ENCODE measurements at places on chromosomes 16 and 17.

GRCh38 chr17:807523-808294 lies 25.6 kb downstream of the MRM3 start:
- DNase-seq = no peak

- no peak for DNase-seq
Observed at GRCh38 chr17:57735230-57735629, 9.9 kb downstream of the CCDC182 start.

DNA sequence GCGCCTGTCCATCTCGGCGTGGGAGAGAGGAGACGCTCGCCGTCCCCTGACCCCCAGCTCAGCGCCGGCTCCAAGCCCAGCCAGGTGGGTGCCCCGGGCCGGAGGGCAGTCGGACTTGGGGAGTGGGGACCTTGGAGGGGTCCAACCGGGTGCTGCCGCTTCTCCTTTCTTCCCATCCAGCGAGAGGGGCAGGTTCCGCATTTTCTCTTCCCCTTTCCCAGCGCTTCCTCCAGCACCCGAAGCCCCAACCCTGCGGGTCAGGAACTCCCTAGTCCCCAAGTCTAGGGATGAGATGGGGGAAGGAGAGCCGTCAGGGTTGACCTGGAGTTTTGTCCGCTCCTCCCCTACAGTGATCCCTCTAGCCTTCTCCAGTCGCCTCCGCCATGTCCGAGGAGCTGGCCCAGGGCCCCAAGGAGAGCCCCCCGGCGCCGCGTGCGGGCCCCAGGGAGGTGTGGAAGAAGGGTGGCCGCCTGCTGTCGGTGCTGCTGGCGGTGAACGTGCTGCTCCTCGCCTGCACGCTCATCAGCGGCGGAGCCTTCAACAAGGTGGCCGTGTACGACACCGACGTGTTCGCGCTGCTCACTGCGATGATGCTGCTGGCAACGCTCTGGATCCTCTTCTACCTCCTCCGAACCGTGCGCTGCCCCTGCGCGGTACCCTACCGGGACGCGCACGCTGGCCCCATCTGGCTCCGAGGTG lies at the start of gene OTOP2:
OTOP2 (plus strand) TSS at position 24 of the 699 bp plus-strand sequence; CDS start at position 384, 360 bp downstream.
- DNase-seq = no peak

DNA sequence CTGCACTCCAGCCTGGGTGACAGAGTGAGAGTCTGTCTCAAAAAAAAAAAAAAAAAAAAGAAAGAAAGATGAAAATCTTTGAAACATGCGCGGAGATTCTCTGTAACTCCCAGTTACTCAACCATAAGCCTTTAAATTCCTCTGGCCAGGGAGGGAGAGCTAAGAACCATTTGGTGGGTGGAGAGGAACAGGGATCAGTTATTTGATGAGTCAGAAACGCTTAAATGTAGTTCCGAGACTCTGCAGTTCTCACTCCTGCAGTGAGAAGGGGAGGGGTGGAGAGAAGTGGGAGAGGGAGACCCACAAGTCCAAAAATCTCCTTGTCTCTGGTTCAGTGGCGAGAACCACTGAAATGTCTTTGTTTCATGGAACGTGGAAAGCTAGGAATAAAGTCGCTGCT lies 266.7 kb downstream of the SOX9 start:
- DNase-seq = no peak

- DNase-seq = no peak
Observed at GRCh38 chr17:45342871-45343526, 26.2 kb upstream of the MAP3K14 start.

DNA sequence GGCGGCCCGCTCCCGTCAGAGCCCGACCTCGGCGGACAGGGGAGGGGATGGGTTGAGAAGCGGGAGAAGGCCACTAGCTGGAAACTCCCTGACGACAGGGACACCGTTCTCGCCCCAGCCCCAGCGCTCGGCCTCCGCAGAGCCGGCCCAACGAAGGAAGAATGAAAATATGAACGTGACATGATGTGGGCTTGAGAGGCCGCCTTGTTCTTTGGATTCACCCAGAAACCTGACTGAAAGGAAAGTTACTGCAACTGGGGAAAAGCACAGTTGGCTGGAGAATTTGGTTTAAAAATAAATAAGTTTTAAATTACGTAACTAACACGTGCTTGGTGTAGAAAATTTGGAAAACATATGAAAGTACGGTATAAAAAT lies 21.1 kb downstream of the NPTX1 start:
- no peak for DNase-seq

- no peak for DNase-seq
Observed at GRCh38 chr17:29102741-29103181, 59.8 kb downstream of the PIPOX start.

DNA sequence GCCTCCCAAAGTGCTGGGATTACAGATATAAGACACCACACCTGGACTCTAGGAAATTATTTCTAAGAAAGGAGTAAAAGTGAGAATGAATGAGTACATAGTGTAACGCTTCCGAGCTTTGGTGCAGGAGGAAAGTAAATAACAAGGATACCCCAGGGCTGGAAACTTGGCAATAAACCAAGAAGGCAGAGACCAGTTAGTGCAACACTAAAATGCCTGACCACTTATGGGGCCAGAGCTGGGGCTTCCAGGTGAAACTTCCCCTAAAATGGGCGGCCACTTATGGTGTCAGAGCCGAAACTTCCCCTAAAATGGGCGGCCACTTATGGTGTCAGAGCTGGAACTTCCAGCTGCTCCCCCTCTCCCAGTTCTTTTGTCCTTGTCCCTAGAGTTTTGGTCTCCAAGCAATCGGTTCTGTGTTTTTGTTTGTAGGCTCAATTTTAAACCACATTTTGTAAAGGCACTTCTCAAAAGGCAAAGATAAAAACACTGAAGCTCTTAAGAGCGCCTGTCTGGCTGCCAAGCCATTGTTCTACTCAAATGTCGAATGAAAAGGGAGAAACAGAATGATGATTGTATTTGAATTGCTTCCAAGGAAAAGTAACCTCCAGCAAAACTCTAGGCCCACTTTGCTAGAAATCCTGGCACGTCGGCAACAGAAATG lies 63.9 kb downstream of the NXN start:
- no peak for DNase-seq

- no peak for DNase-seq
Observed at GRCh38 chr17:9811086-9811485, 10.8 kb downstream of the GSG1L2 start.

- DNase-seq = no peak
Observed at GRCh38 chr17:6711081-6711674, 2.0 kb downstream of the SLC13A5 start.

- DNase-seq = no peak
Observed at GRCh38 chr17:60305141-60305540, 86.8 kb downstream of the USP32 start.

GRCh38 chr17:28620010-28620409 lies 6.0 kb upstream of the RSKR start:
- no peak for DNase-seq

- DNase-seq = no peak
Observed at GRCh38 chr17:29930409-29931010, 482 bp upstream of the SSH2 start.

DNA sequence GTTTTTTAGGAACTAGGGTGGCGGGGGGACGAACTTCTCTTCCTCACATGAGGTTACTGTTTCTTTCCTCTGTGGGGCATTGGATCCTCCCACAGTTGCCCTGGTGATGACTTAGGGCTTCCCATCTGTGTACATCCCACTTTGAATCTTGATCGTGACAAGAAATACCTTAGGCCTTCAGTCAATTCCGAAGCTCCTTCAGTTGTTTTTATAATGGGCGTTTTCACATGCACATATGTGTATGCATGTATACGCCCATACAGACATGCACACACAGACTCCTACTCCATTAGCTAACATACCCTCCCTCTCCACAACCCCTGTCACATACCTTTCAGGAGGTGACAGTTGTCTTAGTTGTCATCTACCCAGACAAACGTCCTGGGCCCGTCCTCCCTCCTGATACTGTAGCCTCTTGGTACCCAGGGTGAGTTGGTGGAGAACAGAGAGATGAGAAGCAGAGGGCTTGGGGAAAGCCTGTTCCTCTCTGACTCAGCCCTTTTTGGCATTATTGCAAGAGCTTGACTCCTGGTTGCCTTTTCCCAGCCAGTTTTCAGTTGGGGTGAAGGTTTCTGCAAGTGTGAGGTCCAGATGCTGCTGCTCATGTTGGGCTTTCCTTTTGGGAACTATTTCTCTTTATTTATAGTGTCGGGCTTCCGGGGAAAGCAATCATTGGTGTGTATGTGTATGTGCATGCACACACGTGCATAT lies 2.2 kb upstream of the AOC2 start:
- DNase-seq = no peak

DNA sequence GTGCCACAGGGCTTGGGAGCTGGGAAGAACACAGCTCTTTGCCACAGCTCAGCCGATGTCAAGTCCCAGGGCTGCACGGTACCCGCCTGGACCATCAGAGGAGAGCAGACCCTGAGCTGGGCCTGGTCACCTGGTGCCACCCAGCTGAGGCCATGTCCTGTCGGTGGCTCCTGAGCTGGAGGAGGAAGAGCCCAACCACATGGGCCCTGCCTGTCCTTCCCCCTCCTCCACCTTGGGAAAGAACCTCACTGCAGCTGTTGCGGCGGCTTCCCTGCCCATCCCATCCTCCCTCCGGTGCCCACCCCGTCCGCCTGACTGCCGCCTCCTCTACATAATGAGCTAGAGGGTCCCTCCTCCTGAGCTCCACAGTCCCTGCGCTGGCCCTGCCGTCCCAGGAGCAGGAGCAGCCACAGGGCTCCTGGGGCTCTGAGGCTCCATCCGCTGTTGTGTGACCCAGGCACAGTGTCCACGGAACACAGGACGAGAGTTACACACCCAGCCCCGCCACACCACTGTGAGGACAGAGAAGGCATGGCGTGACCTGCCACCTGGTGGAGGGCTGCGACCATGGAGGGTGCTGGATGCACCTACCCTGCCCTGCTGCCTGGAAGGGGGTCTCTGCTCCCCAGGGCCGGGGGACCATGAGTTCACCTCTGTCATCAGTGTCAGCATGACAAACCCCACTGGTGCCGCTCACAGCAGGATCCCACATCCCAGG lies 21.4 kb upstream of the CHMP6 start:
- DNase-seq = no peak

DNA sequence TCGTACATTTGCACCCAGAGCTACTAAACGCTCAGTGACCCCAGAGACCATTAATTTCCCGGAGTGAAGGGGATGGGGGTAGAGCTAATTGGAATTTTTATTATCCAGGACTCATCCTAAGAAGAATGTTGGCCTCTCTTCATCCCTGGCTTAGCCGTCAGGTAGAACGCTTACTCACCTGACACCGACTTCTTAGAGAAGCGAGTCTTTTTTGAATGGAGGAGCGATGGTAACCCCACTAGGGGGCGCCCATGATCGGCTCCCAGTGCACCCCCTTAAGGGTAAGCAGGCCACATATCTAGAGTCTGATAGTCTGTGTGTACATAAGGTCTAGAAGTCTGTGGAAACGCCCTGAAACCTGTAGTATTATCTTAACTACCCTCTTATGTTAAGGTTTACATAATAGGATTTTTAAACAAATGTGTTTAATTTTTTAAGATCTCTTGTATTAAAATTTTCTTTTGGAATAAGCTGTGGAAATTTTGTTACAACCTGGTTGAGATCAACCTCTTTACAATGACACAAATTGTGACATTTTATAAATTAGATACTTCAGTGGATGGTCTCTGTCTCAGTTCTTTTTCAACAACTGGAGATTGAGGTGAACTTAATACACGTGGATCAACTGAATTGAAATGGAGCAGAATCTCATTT lies 229.8 kb downstream of the CPPED1 start:
- DNase-seq = peak; percentile 63

DNA sequence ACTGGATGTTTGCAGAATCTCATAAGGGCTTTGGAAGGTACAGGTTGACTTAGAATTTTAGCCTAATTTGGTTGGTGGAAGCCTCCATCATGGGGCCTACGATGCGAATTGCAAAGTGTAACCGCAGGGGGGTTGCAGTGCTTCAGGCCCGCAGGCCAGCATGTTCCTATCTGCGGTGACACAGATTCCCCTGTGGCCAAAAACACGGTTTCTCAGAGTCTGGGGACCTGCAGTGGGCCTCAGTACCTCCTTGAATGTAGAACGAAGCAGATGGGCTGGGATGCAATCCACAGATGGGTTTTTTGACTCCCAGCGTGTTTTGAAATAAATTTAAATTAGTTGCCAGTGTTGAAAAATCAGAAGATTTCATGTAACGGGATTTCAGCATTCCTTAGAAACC lies 34.7 kb downstream of the KIAA0513 start:
- DNase-seq = no peak

- DNase-seq = no peak
Observed at GRCh38 chr17:72518753-72519597, 398.2 kb downstream of the SOX9 start.

DNA sequence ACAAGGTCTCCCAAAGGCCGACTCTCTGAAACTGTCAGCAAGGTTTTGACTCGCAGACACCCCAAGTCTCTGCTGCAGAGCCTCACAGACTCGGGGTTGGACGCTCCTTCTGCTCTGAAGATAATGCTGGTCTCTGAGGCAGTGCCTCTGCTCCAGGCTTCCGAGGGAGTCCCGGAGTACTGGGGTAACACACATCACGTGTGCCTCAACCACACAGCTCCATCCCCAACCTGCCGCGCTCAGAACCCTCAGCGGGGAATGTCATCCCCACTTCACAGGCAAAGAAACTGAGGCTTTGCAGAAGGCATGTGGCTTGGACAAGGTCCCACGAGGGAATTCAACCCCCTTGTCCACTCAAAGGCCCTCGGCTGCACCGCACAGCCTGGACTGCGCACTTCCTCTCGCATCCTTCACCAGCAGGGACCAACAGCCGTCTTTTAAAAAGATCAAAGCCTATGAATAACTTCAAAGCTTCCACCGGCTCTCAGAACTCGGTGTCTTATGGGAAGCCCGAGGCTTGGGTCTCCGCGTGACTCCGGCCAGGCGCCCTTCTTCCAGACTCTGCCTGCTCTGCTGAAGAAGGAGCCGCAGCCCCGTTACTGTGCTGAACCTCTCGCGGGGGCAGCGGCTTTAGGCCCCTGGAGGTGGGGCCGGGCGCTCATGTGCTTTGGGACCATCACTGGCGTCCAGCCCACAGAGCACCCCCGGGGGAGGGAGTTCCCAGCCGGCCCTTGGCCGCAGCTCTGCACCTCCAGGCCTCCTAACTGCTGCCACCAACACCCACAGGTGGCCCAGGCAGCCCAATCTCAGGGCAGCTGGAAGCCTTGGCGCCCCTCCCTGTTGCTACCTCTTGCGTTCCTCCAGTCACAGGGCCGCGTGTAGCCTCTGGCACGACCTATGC lies 2.2 kb downstream of the TMEM204 start:
- no peak for DNase-seq

DNA sequence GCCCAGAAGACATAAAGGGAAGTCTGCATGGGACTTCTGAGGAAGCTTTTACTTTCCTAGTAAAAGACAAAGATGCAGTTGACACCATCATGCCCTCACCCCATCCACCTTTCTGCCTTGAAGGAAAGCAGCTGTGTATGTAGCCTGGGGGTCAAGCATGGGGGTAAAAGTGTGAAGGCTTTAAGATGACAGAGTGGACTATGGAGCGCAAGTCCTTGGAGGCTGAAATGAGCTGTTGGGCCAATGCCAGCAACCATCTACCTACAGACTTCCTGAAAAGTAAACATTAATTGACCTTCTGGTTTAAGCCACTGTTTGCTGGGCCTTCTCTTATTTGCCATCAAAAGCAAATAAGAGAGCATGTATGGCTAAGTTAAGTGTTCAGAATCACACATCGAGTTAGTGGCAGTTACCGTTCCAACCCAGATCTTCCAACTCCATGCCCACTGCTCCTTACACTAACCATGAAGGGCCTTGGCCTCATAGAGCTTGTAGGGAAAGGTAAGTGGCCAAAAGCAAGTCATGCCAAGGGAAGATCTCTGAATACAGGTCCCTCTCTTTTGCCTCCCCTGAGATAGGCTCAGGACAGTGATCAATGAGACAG lies 30.0 kb downstream of the SLC13A5 start:
- DNase-seq = no peak
